ENCODE measurements at places on chromosomes 12 and 14.

GRCh38 chr14:50943943-50944646 is at the start of gene PYGL:
PYGL (minus strand) TSS chr14:50944483; CDS start chr14:50944403, 80 bp downstream.
- peak within 1 kb of the TSS; percentile 95 for H3K27ac ChIP-seq
- H3K27me3 ChIP-seq: no peaks in the 10 kb centered on the region
- peaks cover 3% of the 10 kb centered on the region for H3K4me1 ChIP-seq
- peaks cover 6% of the 10 kb centered on the region for H3K36me3 ChIP-seq

- H3K4me1 ChIP-seq: peaks cover 27% of the 10 kb centered on the region
- no peak overlapping the region for H3K4me3 ChIP-seq
- H3K27ac ChIP-seq: no peak overlapping the region
- no peak for DNase-seq
These were observed 83.9 kb downstream of the ZFP36L1 start for GRCh38 chr14:68709007-68709406.

GRCh38 chr14:91719839-91720238 is 12.0 kb downstream of the CATSPERB start:
- no peak overlapping the region for H3K27ac ChIP-seq
- no peak overlapping the region for H3K4me3 ChIP-seq
- no peaks in the 10 kb centered on the region for H3K36me3 ChIP-seq
- H3K27me3 ChIP-seq: no peaks in the 10 kb centered on the region
- no peaks in the 10 kb centered on the region for H3K4me1 ChIP-seq
- no peak for DNase-seq

DNA sequence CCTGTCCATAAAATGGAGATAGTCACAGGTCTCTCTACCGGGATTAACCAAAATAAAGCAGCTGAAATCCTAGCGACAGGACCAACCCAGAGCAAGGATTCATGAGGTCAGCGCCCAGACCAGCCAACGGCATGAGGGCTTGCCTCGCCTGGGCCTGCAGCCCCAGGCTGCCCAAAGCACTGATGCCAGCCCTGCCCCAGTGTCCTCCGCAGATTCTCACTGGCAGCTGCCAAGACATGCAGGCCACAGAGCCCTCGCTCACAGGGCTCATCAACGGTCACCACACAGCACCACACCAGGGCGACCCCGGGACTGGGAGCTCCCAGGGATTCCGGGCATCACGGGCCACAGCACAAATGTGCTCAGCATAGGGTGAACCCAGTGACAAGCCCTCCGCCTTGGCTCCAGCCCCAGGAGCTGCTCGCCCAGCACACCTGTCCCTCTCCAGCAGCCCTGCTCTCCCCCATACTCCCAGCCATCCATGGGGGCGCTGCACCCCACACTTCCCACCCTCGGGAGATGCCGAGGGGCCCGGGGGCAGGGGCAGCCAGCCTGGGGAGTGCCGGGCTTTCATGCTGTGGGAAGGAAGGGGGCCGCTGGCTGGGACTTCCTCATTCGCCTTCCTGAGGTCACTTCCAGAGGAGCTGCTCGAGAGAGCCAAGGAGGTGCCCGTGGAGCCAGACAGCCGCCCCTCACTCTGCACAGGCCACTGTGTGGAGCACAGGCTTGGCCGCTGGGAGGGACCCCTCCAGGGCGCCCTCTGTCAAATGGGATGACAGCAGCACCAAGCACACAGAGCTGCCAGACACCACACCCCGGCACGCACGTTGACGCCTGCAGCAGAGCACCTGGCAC is 14.1 kb downstream of the RAB35 start:
- DNase-seq: no peak
- no peak overlapping the region for H3K27ac ChIP-seq
- H3K36me3 ChIP-seq: peaks cover 6% of the 10 kb centered on the region
- peaks cover 5% of the 10 kb centered on the region for H3K4me1 ChIP-seq

GRCh38 chr12:94750864-94751263 is 100.5 kb upstream of the TMCC3 start:
- no peak overlapping the region for H3K27ac ChIP-seq
- H3K27me3 ChIP-seq: no peaks in the 10 kb centered on the region
- H3K4me3 ChIP-seq: no peak overlapping the region
- no peaks in the 10 kb centered on the region for H3K4me1 ChIP-seq
- no peak for DNase-seq

GRCh38 chr12:109820816-109821381 is 12.3 kb downstream of the TRPV4 start:
- H3K4me3 ChIP-seq: no peak overlapping the region
- peak overlapping the region; percentile 8 for H3K27ac ChIP-seq
- no peaks in the 10 kb centered on the region for H3K27me3 ChIP-seq
- H3K4me1 ChIP-seq: peaks cover 9% of the 10 kb centered on the region

DNA sequence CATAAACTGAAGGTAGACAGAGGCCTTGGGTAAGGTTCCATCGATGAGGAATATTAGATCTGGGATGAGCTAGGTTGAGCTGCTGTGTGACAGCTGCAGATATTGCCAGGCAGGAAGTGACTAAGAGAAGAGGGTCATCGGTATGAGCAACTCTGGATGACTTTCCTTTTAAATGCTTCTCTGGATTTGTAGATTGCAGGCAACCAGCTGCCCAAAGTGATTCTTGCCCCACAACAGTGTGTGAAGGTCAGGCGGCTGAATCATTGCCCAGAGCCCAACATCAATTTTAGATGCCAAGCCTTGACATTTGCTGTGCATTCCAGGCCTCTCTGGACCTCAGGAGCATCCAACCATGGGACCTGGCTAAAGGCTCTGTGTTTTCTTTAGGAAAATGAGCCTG is 255.9 kb downstream of the DPF3 start:
- H3K27me3 ChIP-seq: peaks cover 28% of the 10 kb centered on the region
- no peak overlapping the region for H3K4me3 ChIP-seq
- no peak overlapping the region for H3K27ac ChIP-seq
- no peak for DNase-seq

DNA sequence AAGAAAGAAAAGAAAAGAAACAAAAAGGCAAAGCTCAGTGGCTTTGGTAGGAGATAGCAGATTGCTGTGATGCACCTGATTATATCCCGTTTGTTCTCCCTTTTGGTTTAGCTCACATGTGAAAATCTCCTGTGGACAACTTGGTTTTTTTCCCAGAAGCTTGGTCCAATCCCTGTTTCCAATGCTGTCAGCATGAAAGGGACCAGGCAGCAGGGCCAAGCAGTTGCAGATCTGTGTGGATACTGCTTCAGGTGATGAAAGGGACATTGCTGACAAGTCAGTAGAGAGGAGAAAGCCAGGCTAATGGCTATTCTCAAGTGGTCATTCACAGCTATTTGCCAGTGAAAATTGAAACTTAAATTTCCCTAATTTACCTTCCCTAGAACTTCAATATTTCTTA is 18.8 kb upstream of the SLCO1A2 start:
- H3K27me3 ChIP-seq: no peaks in the 10 kb centered on the region
- H3K4me3 ChIP-seq: no peak overlapping the region

DNA sequence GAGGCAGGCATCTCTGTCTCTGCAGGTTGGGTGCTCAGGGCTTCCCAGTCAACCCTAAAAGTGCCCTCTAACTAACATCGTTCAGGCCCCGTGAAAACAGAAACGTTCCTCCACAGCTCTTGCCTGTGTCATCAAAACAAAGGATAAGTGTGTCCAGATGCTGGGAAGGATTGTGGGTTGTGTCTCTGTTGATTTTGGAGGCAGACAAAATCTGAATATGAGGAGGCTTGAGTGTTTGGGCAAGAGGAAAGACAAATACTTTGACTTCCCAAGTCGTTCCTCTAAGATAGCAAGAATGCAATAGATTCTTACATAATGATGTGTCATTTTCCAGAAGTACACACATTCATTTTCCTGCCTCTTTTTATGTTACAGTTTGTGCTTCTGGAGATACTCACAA is 52.9 kb downstream of the SERPINA3 start:
- no peaks in the 10 kb centered on the region for H3K36me3 ChIP-seq
- peaks cover 8% of the 10 kb centered on the region for H3K27me3 ChIP-seq
- no peaks in the 10 kb centered on the region for H3K4me1 ChIP-seq
- DNase-seq: no peak
- no peak overlapping the region for H3K4me3 ChIP-seq

DNA sequence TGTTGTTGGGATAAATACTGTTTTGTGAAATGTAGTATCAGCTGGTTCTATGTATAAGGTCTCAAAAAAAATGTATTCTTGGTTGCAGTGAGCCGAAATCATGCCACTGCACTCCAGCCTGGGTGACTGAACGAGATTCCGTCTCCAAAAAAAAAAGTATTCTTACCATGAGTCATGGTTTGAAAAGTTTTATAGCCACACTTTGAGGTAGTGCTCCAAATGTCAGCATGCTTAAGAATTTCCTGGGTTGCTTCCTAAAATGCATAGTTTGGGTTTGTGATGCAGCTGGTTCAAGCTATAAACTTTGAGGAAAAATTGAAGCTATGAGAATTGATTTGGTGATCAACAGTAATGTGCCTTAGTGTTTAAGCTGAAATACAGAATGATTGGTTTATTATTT is 48.0 kb downstream of the ETNK1 start:
- peaks cover 14% of the 10 kb centered on the region for H3K36me3 ChIP-seq
- H3K4me1 ChIP-seq: no peaks in the 10 kb centered on the region
- H3K27me3 ChIP-seq: no peaks in the 10 kb centered on the region
- DNase-seq: no peak

DNA sequence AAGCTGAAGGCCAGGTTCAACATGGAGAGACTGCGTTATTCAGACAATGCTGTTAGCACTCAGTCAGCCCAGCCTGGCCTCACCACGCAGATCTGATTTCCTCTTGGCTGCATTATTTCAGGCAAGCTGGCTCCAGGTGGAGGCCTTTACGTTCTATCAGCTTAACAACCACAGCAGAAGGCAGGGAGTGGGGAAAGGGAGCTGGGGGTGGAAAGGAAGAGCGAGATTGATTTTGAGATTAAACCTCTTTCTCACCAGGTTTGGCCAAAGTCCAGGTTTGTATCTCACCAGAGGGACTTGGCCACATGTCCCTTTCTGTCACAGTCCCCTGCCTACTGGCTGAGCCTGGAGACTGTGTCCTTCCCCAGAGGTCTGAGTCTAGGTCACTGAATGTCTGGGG is 543.7 kb upstream of the TMEM132C start:
- H3K27me3 ChIP-seq: no peaks in the 10 kb centered on the region
- no peak overlapping the region for H3K27ac ChIP-seq
- no peak for DNase-seq

GRCh38 chr12:30457621-30458289 is 237.9 kb downstream of the IPO8 start:
- no peaks in the 10 kb centered on the region for H3K36me3 ChIP-seq
- no peaks in the 10 kb centered on the region for H3K27me3 ChIP-seq
- H3K4me1 ChIP-seq: peaks cover 14% of the 10 kb centered on the region
- H3K27ac ChIP-seq: no peak overlapping the region
- DNase-seq: peak; percentile 75
- H3K4me3 ChIP-seq: no peak overlapping the region

DNA sequence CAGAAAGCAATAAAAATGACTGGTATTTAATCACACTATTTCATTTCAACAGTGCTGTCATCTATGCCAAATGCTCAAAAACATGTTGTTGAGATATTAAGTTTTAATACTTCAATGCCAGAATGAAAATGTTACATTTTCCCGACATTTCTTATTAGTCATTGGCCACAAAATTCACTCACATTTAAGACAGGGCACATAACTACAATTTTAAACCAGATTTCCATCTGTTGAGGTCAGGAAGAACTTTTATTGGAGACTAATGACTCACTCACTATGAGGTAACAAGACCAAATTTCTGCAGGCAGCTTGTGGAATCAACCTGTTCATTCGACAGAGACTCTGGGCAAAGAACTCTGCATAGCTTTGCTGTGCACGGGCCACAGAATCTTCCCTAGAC is 36.8 kb downstream of the PPTC7 start:
- no peaks in the 10 kb centered on the region for H3K27me3 ChIP-seq
- H3K4me1 ChIP-seq: peaks cover 6% of the 10 kb centered on the region
- H3K27ac ChIP-seq: no peak overlapping the region
- H3K4me3 ChIP-seq: no peak overlapping the region
- DNase-seq: no peak

DNA sequence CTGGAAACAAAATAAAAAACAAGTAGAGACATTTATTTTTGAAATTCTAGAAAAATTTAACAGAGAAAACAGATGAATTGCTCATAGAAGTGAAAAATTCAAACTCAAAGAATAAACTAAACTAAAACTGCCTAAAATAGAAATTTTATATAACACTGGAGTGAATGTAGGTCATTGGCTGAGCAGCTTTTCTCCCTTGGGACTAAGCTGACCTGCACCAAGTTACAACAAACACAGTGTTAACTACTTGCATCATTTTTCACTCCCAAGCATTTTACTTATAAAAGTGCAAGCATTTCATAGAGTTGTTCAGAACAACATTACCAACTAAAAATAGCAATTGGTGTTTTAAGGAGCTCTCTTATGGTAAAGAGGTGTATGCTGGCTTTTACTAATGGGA is 298.1 kb downstream of the MED13L start:
- no peaks in the 10 kb centered on the region for H3K27me3 ChIP-seq
- no peak for DNase-seq
- no peak overlapping the region for H3K27ac ChIP-seq
- H3K4me3 ChIP-seq: no peak overlapping the region

DNA sequence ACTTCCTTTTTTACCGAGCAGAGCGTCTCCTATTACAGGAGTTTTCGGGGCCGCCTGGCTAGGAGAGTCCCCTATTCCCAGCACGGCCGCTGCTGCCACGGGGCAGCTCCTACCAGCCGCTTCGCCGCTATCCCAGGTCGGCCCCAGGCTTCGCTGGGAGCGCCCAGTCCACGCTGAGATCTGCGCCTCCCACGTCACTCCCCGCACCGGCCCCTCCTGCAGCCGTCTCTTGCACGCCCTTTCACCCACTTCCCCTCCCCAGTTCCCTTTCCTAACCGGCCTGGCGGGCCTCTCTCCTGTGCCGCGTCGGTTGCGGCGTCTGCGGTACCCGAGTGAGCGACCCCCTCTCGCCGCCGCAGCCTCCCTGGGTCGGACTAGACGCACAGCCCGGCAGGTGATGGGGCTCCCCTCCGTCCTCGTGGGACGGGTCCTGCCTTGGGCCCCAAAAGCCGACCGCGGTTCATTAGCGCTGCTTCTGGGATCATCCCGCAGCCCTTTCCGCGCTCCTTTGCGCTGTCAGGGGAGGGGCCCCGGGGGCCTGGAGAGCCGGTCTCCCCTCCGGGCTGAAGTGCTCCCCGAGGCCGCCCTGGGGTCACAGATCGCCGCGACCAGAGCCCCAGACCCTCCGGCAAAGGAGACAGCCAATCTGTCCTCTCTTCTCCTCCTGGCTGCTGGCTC is 1318.4 kb downstream of the TMEM121 start:
- H3K27ac ChIP-seq: no peak overlapping the region
- H3K4me3 ChIP-seq: no peak overlapping the region
- no peaks in the 10 kb centered on the region for H3K4me1 ChIP-seq
- no peak for DNase-seq
- no peaks in the 10 kb centered on the region for H3K36me3 ChIP-seq
- no peaks in the 10 kb centered on the region for H3K27me3 ChIP-seq

DNA sequence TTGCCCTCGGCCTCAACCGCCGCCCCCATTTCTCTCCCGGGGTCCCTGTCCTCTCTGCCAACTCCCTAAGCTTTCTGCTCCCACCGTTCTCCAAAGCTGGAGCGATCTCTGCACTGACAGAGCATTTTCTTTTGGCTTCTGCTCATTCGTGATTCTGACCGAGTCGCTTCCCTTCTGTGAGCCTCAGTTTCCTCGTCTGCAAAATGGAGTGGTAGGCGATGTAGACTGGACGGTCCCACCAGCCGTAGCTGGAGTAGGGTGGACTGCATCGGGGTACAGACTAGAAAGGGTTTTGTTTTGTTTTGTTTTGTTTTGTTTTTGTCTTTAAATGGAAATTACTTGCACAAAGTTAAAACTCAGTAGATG is 2.4 kb downstream of the VSX2 start:
- H3K27me3 ChIP-seq: no peaks in the 10 kb centered on the region
- no peak for DNase-seq
- no peak overlapping the region for H3K27ac ChIP-seq
- H3K36me3 ChIP-seq: no peaks in the 10 kb centered on the region
- no peaks in the 10 kb centered on the region for H3K4me1 ChIP-seq

GRCh38 chr14:61797309-61797708 is 35.1 kb downstream of the SNAPC1 start:
- peaks cover 11% of the 10 kb centered on the region for H3K36me3 ChIP-seq
- no peak overlapping the region for H3K27ac ChIP-seq
- DNase-seq: no peak
- H3K27me3 ChIP-seq: no peaks in the 10 kb centered on the region
- no peak overlapping the region for H3K4me3 ChIP-seq
- H3K4me1 ChIP-seq: no peaks in the 10 kb centered on the region

Data from HCT116 (cell line).